ENCODE measurements at places on chromosomes 1 and 21.

GRCh38 chr1:44720281-44720680 is 10.7 kb downstream of the RNU5D-1 start:
- DNase-seq, result no peak

DNA sequence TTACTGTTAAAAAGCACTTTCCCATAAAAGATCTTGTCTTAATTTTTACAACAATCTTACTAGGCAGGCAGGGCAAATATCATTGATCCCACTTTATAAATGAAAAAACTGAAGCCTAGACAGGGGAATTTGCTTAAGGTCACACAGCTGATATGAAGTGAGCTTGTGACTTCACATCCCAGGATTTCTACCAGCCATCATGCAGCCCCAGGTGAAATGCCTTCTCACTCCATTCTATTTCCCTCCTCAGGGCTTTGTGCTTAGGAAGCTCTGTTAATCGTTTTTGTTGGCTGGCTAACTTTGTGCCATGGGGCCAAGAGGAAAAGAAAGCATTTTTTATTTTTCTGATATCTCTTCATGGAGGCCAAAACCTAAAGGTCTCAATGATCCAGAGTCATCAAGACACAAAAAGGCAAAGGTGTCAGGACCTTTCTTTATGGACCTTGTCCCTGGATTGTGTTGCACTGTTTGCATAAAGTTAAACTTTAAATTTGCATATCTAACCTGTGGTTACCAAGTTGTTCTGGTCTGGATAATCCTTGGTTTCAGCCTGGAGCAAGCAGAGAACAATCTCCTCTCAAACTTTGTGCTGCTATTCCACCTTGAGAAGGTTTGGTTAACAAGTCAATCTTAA is 44.8 kb upstream of the ZNF326 start:
- no peak for DNase-seq

- peak; percentile 46 for DNase-seq
Observed at GRCh38 chr1:165397944-165398343, 41.4 kb upstream of the LMX1A start.

GRCh38 chr21:32733356-32733755 is 5.5 kb upstream of the SYNJ1 start:
- no peak for DNase-seq
